ENCODE measurements at places on chromosomes 1 and 21.

DNA sequence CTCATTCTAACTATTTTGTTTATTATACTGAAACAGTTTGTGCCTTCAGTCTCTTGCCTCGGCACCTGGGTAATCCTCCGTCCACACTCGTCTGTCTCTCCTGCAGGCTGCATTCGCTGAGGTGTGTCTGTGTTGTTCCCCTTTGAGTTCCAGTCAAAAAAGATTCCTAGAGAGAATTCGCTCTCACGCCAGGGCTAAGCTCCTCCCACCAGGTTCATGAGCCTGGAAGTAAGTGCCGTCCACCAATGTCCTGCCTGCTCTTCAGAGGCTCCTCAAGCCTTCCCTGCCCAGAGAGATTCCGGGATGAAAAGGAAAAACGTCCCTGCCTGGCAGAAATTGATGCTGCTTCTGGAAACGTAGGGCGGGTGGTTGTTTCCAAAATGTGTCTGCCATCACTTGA lies 12.9 kb downstream of the KIAA2013 start:
- no peak for DNase-seq

DNA sequence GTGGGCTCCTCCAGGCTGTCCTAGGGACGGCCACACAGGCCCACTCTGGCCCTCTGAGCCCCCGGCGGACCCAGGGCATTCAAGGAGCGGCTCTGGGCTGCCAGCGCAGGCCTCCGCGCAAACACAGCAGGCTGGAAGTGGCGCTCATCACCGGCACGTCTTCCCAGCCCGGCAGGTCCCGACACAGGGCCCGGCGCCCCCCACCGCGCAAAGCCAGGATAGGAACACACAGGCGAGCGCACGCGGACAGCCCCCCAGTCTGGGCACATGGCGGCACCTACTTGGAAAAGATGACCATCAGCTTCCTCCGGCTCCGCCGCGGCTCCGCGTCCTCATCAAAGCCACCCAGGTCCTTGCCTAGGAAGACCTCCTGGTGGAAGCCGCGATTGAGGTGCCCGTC lies 3.6 kb downstream of the SDF4 start:
- no peak for DNase-seq

GRCh38 chr1:157691285-157691920 lies 9.2 kb downstream of the FCRL3 start:
- DNase-seq, result peak; percentile 8

- DNase-seq, result no peak
Measured at GRCh38 chr1:26046246-26047095, 553 bp upstream of the SLC30A2 start.

- no peak for DNase-seq
Measured at GRCh38 chr1:111199881-111200801, at the start of gene DENND2D. Gene DENND2D (minus strand): TSS chr1:111200646. CDS start chr1:111200459, 187 bp downstream.

GRCh38 chr1:48572646-48573258 lies 100.7 kb upstream of the SPATA6 start:
- DNase-seq, result peak; percentile 84

DNA sequence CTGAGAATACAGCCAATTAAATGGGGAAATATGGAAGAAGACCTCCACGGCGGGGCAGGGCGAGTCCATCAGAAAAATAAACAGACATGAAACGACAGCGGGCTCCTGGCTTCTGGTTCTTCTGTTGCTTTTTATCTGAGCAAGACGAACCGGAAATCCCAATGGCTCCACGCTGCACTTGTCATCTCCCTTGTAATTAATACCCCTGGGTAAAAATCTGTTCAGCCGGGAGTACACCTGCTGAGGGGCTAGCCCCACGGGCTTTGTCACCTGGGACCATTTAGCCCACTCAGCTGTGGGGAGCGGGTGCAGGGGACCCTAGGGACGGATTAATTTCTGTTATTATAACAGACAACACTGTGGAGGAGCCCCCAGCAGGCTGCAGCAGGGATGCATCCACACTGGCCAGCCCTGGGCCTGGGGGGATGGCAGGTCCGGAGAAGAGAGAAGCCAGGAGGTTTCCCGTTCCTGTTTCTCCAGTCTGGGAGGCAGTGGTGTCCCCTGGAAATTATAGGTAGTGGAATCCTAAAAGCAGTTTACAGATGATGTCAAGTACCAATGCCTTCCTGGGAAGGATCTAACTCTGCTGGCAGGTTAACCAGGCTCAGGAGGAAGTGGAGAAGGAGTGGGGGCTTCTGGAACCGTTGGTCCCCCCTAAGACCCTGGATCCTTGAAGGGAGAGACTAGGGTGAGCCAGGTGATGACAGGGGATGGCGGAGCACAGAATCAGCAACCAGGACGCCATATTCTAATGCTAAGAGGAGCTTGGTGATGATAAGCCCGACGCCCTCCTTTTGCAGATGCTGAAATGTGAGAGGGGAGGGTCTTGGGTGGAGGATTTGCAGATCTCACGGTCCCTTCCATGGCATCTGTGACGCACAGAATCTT lies 566.1 kb downstream of the PTPRU start:
- no peak for DNase-seq

DNA sequence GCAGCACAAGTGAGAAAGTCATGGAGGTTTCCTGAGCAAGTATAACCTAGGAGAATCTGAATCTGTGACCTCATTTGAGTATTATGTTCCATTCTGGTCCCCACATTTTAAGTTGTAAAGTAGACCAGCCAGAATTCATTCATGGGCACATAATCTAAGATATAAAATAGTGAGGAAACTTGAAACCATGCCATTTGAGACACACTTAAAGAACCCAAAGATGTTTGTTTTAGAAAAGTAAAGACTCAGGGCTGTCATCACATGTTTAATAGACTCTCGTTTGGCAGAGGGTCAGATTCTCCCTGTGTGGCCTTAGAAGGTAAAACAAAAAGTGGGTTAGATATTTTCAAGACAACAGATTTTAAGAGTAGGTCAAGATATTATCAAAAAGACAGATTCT lies 6.4 kb downstream of the SZT2 start:
- DNase-seq, result no peak

DNA sequence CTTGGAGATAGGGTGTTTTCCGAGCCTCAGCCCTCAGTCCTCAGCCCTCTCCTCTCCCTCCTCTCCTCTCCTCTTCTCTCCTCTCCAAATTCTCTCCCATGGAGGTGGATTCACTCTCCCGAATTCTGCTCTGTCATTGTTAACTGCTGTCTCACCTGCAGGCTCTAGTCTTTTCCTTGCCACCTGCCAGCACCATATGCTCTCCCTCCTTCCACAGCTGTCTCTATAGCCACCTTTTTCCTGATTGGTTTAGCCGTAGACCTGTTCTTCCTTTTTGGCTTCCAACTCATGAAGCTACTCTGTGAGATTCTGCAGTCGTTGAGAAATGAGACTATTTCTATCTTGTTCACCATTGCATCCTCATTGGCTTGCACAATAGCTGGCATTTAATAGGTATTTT lies 19.7 kb downstream of the COG2 start:
- no peak for DNase-seq

DNA sequence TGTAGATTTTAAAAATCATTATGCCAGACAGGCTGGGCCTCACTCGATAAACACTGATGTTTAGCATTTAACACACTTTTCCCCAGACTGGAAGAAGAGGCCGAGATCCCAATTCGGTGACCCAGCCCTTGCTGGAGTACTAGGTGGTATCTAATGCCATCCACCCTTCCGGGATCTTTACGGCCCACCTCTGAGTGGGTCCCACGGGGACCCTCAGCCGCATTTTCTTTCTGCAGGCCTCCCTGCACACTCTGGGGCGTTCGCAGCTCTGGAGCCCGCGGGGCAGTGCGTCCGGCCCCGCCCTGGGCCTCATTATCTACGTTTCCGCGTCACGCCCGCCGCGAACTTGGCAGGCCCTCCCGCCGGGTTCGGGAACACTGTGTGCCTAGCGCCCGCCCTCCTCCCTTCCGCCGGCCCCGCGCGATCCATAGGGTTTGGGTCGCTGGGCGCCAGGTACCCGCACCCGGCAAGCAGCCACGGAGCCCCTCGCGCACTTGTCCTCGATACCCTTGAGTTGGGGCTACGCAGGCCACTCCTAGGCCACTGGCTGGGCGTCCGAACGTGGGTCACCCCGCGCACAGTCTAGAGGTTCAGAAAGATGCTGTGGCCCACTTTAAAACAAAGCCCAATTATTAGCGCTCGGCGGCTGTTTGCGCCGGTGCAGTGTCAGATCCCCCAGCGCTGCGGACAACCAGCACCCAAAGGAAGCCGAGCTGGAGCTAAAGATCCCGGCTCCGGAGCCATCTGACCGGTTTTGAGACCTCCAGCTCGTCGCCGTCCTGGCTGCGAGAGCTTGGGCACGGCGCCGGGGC lies 950 bp upstream of the EVA1C start:
- peak; percentile 52 for DNase-seq

DNA sequence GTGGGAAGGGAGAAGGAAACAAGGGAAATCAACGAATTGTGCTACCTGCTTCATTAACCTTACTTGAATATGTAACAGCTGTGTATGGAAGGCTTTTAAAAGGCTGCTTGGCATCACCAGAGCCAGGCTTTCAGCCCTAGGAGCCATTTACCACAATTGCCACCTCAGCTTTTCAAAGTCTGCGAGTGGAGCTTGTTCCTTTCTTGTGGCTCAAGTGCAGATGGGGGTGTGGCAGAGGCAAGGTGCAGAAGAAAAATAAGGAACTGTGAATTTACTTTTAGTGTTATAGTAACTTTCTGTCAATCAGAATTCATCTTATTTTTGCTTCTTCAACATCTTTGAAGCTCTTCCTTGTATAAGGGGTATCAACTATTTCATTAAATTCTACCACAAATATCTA lies 17.6 kb downstream of the CLCA2 start:
- DNase-seq, result no peak

- no peak for DNase-seq
Measured at GRCh38 chr1:18775341-18775740, 84.1 kb downstream of the TAS1R2 start.

DNA sequence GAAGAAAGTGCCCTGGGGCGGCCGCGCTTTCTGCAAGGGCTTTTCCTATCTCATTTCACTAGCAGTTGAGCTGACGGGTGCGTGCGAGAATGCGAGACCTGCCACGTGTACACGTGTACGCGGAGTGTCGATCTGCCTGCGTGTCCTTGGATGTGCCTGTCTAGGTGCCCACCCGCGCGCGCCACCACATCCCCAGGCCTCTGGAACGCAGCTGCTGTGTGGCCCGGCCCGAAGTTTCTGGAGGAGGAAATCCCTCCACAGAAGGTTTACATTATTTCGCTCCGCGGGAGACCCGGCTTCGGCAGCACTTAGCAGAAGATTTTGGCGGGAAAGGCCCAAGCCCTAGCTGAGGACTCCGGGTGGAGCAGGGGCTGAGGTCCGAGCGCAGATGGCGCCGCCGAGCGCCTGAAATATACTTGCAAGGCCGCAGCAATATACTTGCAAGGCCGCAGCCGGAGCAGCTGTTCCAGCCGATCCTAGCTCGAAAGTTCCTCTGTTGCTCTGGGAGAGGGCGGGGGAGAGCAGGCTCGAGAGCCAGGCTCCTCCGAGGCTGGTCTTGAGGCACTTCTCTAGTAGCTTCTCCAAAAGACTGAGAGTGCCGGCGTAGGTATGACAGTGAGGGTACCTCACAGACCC lies 3.9 kb downstream of the TBX15 start:
- DNase-seq, result no peak

DNA sequence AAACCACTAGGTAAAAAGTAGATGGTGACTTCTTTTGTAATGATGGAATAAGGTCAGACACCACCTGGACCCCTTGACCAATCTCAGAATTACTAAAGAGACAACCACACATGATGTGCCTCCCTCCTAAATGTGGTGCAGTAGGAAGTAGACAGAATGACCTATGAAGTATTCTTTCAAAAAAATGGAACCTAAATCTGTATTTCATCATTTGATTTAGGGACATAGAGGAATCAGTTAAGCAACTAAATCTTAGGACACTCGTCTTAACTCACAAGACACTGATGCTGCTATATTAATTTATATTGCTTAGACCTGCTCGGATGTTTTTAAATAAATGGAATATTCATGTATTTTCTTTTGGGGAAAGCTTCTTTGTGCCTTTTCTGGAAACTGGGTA lies 80.9 kb upstream of the IRF2BP2 start:
- no peak for DNase-seq

DNA sequence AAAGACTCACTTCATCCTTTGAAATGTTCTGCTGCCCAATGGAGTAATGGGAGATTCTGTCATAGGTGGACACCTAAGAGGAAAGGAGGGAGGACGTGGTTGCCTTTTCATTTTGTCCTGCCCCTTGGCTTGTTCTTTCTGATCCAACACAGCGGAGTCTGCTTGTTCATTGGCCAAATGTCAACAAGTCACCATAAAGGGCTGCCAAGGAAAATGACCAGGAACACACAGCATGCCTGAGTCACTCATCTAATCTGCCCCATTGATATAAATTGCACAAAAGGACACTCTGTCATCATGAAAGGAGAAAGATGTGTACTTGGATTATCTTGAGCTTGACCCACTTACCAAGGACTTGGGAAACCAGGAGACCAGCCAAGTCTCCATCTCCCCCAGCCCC lies 422.9 kb downstream of the SETD4 start:
- DNase-seq, result no peak

- no peak for DNase-seq
Measured at GRCh38 chr1:173475564-173476196, 1.5 kb upstream of the PRDX6 start.

DNA sequence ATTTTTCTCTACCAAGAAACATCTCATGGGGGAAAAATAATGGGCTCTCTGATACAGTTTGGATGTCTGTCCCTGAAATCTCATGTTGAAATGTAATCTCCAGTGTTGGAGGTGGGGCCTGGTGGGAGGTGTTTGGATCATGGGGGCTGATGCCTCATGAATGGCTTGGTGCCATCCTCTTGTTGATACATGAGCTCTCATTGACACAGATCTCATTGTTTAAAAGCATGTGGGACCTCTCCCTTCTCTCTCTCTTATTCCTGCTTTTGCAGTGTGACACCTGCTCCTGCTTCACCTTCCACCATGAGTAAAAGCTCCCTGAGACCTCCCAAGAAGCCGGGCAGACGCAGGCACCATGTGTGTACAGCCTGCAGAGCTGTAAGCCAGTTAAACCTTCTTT lies 332.5 kb upstream of the NRIP1 start:
- DNase-seq, result no peak
